ENCODE measurements at places on chromosomes 7 and 10. TPM values are rescaled to one million over a fixed set of nuclear protein-coding genes. Genes with fewer than 3 reads are reported as not detected.

The AGR3 gene
- total RNA-seq: 3.1 TPM

The CLCN1 gene
- total RNA-seq: 1.9 TPM

The TOMM7 gene
- total RNA-seq: 192 TPM

The KIAA1549 gene
- total RNA-seq: 19.9 TPM

The LRIT1 gene
- not detected for total RNA-seq

The MRLN gene
- 0.98 TPM for total RNA-seq

The TUBB8 gene
- total RNA-seq: not detected

The CCDC172 gene
- not detected for total RNA-seq

The ANLN gene
- 105 TPM for total RNA-seq

The CPA4 gene
- 0.59 TPM for total RNA-seq

The SPAM1 gene
- not detected for total RNA-seq

The OR2A42 gene
- not detected for total RNA-seq

The PRR15 gene
- total RNA-seq: 28.9 TPM

The CALML5 gene
- not detected for total RNA-seq

The FAM131B gene
- 22.3 TPM for total RNA-seq

The PDZD7 gene
- 1.5 TPM for total RNA-seq

The VSIR gene
- 44.0 TPM for total RNA-seq

The MNX1 gene
- 36.5 TPM for total RNA-seq

The PAPOLB gene
- total RNA-seq: not detected

The TCERG1L gene
- total RNA-seq: not detected

The HOXA3 gene
- total RNA-seq: 22.6 TPM

The DGKI gene
- total RNA-seq: 0.84 TPM

The ANXA8L1 gene
- total RNA-seq: 17.4 TPM

The MYH16 gene
- not detected for total RNA-seq

The ZNF425 gene
- total RNA-seq: 2.6 TPM

The TMEM270 gene
- total RNA-seq: not detected

The ANXA11 gene
- 316 TPM for total RNA-seq

The CRHR2 gene
- not detected for total RNA-seq

The H2BK1 gene
- total RNA-seq: not detected

The DENND11 gene
- 33.0 TPM for total RNA-seq

The PGAM2 gene
- total RNA-seq: not detected

The MMP21 gene
- not detected for total RNA-seq

The PON1 gene
- not detected for total RNA-seq

The TMEM236 gene
- 0.64 TPM for total RNA-seq

All from Caco-2 (cell line).